ENCODE measurements at places on chromosomes 1 and 21.

DNA sequence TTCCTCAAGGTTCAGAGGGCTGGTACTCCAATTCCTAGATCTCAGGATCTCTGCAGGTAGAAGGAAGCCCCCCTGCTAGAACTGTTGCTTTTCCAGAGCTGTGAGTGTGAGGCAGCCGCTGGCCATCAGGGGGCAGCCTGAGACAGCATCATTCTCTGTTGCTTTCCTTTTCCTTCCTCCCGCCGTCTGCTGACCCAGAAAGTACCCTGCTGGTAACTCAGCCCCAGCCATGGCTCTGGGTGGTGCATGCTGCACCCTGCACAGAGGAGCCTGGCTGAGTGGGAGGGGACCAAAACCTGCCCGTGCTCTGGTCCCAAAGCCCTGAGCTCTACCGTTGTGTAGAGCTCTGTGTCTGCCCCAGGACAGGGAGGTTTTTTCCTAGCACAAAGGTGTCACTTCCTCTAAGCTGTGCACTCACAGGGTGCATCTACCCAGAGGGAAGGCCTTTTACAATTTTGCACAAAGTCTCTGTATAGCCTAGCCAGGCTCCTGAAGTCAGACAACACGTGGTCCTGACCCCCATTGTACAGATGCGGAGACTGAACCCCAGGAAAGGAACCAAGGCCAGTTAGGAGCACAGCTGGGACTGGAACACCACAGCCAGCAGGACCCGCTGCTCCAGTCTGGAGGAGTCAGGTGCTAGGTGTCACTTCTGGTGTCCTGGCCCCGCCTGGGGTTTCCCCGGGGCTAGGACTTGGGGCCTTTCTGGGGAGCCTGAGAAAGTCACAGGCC is 5.6 kb upstream of the FAM131C start:
- peak; percentile 81 for DNase-seq

- DNase-seq, result peak; percentile 33
These were observed 780 bp downstream of the HIVEP3 start for GRCh38 chr1:41917835-41918449.

- DNase-seq, result no peak
These were observed 9.8 kb upstream of the RAB42 start for GRCh38 chr1:28582248-28582615.

- no peak for DNase-seq
These were observed 47.1 kb downstream of the GPR88 start for GRCh38 chr1:100584761-100585745.

DNA sequence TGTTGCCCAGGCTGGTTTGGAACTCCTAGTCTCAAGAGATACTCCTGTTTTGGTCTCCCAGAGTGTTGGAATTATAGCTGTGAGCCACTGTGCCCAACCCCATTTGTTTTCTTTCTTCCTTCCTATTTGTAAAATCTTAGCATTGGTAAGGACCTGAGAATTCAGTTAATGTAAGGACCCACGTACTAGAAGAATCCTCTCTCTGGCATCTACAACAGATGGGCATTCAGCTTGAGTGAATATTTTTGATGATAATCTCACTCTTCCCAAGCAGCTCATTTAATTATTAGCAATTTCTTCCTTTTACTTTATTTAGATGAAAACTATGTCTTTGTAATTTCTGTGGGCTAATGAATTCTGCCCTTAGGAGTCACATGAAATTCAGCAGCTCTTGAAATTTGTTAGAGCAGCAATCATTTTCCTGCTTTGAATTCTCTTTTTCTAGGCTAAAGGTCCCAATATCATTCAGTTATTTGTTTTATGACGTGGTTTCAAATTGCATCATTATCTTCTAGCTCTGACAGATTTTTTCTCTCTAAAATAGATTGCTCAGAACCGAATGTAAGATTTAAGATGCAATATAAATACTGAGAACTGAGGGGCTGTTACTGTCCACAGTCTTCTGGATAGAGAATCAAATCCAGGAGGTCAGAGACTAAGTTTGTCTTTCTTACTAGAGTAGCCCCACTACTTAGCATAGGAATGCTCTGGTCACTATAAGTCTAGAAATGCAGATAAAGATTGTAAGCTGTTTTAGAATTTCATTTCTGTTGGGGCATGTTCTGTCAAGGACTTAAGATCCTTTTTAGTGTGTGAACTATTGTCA is 59.4 kb downstream of the EPB41 start:
- DNase-seq, result no peak

Data from CD4-positive, alpha-beta T cell treated with Interleukin-17A for 1 hour (primary cell).